Smooth muscle cell of the pulmonary artery (primary cell): ENCODE measurements at places on chromosomes 6 and 20. TPM values are rescaled to one million over a fixed set of nuclear protein-coding genes. Genes with fewer than 3 reads are reported as not detected.

SLC22A1 gene
- 0.40 and 0.46 TPM in 2 replicates for total RNA-seq

PPIL1 gene
- 19.4 and 24.3 TPM in 2 replicates for total RNA-seq

CNR1 gene
- total RNA-seq, result 0.07 and 0.52 TPM in 2 replicates

CCN5 gene
- total RNA-seq, result 3.0 and 36.4 TPM in 2 replicates

C20orf204 gene
- total RNA-seq, result 0.65 and 0.76 TPM in 2 replicates

TMEM200A gene
- total RNA-seq, result 134 and 167 TPM in 2 replicates

GNAS-AS1 gene
- total RNA-seq, result 0.72 and 1.2 TPM in 2 replicates

SNX14 gene
- total RNA-seq, result 94.9 and 100 TPM in 2 replicates

EYA2 gene
- 0.03 and 0.07 TPM in 2 replicates for total RNA-seq

SERPINB6 gene
- total RNA-seq, result 67.5 and 81.3 TPM in 2 replicates

LAMA2 gene
- 75.8 and 85.8 TPM in 2 replicates for total RNA-seq

QRSL1 gene
- total RNA-seq, result 8.6 and 8.9 TPM in 2 replicates

DLK2 gene
- total RNA-seq, result 0.20 and 0.86 TPM in 2 replicates

LY6G6F gene
- not detected in 2 replicates for total RNA-seq

C6orf141 gene
- 6.5 TPM in 1 of 2 replicates, not detected in the other for total RNA-seq

GMPR gene
- 11.6 and 12.6 TPM in 2 replicates for total RNA-seq

IMPG1 gene
- not detected in 2 replicates for total RNA-seq

CLPSL1 gene
- total RNA-seq, result not detected in 2 replicates

HLA-DRA gene
- total RNA-seq, result 0.07 and 5.2 TPM in 2 replicates

MEI4 gene
- not detected in 2 replicates for total RNA-seq

PCSK2 gene
- 0.07 TPM in 1 of 2 replicates, not detected in the other for total RNA-seq

RIMS4 gene
- 0.39 and 1.3 TPM in 2 replicates for total RNA-seq
